Activated naive CD4-positive, alpha-beta T cell treated with anti-CD3 and anti-CD28 coated beads, Interleukin-2, amount 10 ng/mL, durations not matched to agents 7 days and 5 days (primary cell): ENCODE measurements at places on chromosomes 1 and 21.

DNA sequence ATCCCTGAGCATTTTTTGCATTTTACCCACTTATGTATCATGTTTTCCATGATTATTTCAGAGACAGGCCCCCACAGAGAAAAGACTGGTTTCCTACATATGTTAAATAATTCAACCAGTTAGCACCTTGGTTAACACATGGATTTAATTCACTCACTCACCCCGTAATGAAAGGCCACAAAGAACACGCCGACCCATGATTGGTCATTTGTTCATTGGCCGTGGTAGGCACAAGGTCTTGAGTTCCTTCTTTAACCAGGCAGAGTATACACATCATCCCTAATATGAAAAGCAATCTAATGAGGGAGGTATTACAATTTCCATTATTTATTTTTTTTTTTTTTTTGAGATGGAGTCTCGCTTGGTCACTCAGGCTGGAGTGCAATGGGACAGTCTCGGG, 50.6 kb downstream of the RPS6KA1 start:
- DNase-seq = no peak

DNA sequence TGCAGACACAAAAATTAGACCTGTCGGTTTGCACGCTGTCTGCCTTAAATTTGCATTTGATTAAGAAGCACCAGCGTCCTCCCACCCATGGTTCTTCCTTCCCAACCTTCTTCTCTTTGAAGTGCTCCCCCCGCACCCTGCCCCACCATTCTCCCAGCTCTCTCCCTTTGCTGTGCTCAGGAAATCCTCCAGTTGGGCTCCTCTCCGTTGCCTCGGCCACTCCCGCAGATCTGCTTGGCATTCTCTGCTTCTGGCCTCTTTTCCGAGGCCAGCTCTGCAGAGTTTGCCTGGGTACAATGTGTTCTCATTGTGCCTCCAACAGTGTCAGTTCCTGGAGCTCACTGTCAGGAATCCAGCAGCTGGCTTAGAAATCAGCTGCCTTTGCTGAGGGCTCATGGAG, 126.1 kb downstream of the NAV1 start:
- no peak for DNase-seq

DNA sequence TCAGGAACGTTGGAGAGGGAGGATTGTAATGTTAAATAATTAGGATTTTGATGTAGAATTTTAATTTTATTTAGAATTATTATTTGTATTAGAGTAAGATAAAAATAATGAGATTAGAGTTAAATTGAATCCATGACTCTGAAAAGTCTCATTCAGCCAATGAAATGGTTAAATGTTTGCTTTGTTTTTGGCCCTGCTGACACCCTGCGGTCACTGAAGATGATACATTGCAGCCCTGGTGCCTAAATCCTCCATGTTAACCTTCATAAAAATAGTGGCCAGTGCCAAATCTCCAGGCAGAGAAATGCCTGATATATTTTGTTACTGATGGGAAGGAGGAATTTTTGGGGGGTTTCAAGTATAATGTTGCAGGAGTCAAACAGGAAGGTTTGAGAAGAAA, 27.3 kb upstream of the RLF start:
- no peak for DNase-seq

DNA sequence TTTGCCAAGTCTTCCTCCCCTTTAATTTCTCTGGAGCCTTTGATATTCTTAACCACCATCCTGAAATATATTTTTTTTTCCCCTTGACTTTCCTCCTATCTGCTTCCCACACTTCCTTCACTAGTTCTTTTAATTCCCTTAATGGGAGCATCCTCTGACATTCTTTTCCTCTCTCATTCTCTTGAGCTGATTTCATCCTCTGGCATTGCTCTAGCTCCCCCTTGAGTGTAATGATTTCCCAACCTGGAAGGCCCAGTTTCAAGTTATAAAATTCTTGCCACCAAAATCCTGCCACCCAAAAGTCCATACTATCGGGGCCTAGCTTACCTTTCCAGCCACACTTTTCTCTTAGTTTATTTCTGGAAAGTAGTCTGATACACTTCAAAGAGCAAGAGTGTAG, 39.5 kb upstream of the UBE2U start:
- no peak for DNase-seq

DNA sequence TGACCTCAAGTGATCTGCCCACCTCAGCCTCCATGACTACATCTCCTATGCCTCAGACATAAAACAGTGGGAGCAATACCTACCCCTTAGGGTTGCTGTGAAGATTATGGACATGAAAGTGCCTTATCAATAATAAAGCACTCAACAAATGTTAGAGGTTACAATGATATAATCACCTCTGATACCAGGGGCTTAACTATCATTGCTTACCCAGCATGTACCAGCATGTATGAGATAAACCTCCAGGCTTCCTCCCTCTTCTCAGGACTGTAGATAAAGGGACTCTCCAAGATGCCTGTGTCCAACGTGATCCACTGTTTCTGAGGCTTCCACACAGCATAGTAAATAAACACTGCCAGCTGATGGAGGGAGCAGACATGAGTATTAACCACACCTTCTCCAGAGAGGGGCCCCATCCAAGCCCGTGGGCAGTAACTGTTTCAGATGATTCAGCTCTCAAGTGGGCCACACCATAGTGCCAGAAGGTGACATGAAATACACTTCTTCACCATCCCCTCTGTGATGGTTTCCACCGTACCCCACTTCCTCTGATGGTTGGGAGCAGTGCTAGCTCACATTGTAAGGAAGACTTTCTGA, 26.2 kb downstream of the RHBDL2 start:
- DNase-seq = no peak

GRCh38 chr1:33468011-33468410, 4.4 kb upstream of the ZSCAN20 start:
- DNase-seq = no peak

GRCh38 chr1:114428083-114428754, 82.8 kb downstream of the TRIM33 start:
- peak; percentile 26 for DNase-seq

DNA sequence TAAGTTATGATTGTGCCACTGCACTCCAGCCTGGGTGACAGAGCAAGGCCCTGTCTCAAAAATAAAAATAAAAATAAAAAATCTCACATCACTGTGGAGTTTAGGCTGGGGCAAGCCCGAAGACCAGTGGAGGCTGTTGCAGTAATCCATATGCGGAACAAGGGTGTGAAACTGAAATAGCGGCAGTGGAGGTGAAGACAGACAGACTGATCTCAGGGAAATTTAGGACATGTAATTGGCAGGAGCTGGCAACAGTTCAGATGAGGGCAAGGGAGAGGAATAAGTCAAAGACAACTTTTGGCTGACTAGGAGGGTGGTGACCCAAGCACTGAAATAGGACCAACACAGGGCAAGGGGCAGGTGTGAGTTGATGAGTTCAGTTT, 8.4 kb downstream of the ARMH1 start:
- DNase-seq = no peak

DNA sequence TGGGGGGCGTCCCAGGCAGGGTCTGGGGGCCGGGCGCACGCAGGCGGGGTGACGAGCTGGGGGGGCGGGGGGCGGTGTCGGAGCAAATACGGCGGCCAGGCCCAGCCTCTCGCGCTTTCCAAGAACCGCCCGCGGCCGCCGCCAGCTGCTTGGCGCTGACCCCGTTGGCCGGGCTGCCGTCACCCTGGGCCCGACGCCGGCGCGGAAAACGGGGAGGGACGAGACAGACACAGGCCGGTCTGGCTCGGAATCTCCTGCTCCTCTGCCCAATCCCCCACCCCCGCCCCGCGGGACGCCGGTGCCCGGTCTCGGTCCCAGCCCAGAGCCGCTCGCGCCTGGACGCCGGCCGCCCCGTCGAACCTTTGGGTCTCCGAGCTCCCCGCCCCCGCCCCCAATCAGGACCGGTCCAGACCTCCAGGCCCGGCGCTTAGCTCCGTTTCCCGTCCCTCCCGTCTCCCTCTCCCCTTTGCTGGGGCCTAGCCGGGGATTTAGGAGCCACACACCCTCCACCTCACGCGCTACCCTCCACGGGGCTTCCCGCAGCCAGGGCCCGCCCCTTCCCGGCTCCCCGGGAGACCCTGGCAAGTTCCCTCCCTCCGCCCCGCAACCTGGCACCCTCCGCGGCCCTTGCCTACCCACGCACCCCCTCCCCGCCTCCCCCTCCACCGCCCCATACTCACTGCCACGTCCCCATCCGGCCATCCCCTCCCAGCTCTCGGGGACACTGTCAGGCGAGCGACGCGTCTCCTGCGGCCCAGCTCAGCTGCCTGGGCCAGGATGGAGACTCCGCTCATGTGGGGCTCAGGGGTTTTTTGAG, 800 bp upstream of the MMP23B start:
- peak; percentile 42 for DNase-seq
